HCT116 (cell line): ENCODE measurements at places on chromosomes 12 and 14. TPM values are rescaled to one million over a fixed set of nuclear protein-coding genes. Genes with fewer than 3 reads are reported as not detected.

RHEBL1 gene
- 2.8 TPM for total RNA-seq

KTN1 gene
- 105 TPM for total RNA-seq

TAS2R20 gene
- total RNA-seq = 0.76 TPM

ZNF140 gene
- not detected for total RNA-seq

GLIPR1L2 gene
- 0.44 TPM for total RNA-seq

HCAR1 gene
- total RNA-seq = not detected

ORAI1 gene
- total RNA-seq = 20.2 TPM

ZDHHC22 gene
- total RNA-seq = 0.10 TPM

OR6C76 gene
- not detected for total RNA-seq

GRCh38 chr14:94489336-94489735 is 13.3 kb upstream of the SERPINA9 start:
- no peak for DNase-seq

GRCh38 chr12:1839956-1840951 is 19.9 kb downstream of the LRTM2 start:
- DNase-seq = no peak

DNA sequence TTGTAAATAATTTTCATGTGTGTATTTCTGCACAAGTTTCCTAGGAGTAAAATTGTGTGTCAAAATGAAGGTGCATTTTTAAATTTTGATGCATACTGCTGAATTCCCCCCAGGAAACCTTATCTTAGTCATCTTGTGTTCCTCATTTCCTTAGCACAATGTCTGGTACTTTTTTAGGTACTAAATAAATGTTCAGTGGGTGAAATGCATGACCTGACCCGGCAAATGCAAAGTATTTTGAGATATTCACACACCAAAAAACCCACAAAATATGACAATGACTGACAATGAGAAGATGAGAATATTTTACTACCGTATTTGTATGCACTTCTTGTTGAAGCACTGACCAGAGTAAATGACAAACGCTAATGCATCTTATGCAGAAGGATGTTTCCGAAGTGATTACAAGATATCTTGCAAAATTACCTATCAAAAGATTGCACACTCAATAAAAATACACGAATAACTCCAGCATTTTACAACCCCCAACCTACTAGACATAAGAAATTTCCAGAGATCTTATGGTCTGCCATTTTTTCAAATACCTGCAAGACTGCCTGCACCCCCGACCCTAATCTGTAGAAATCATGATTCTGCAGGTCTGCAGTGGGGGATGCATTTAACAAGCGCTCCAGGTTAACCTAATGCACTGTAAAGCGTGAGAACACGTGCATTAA is 895 bp upstream of the PRKAB1 start:
- DNase-seq = no peak

DNA sequence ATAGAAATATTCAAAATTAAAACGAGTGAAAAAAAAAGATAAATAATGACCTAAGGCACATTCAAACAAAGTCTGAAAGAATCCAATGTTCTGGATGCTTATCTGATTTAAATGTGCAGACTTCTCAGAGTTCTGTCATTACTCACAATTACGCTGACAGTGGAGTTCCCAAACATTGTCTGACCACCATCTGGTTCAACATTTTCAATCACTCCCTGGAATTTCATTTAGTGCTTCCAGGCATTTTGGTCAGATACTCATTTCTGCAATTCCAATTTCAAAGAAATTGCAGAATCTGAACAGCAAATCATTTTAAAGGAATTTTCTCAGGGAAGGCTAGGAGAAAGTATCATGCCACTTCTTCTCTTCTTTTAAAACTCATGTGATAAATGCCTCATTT is 398.2 kb upstream of the PDE3A start:
- no peak for DNase-seq

DNA sequence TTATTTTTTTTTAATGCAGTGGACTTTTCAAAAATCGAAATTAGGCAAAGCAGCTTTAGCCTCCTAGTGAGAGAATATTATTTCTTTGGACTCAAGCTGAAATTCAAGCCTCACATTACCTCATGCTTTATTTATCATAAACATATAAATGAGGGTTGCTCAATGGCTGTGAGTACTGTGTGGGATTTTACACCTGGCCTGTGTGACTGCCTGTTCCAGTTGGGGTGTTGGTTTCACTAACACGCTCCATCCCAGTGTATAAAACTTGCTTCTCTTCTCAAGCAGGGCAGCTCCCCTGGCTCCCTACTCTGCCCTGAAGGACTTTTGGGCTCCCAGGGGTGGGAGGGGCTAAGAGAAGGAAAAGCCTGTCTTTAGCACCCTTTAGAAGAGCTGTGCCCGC is 15.0 kb downstream of the ANKLE2 start:
- no peak for DNase-seq

- no peak for DNase-seq
These were observed 148.8 kb upstream of the ATF7IP start for GRCh38 chr12:14216405-14217294.

GRCh38 chr14:53569446-53569845 is 387.2 kb downstream of the BMP4 start:
- no peak for DNase-seq

DNA sequence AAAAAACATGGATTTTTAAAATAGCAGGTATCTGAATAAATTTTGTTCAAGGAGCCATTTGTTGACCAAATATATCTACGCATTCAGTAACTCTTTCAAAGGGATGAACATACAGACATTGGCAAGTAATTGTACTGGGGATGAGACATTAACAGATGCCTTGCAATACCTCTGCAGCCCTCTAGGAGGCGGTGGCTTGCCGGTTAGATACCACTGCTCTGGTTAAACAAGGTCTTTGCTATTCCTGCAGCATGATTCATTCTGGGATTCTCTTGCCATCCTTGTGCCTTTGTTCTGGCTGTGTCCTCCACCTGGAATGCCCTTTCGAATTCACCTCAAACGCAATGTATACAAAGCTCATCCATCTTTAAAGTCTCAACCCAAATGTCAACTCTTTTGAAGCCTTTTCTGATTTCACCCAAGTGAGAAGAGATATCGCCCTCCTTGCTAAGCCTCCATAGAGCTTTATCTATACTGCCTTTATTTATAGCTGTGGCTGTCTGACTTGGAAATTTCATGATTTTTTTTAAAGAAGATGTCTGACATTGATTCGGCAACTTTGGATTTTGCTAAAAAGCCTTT is 131.0 kb upstream of the SRRM4 start:
- peak; percentile 13 for DNase-seq

GRCh38 chr12:48279101-48279500 is 71.6 kb downstream of the ZNF641 start:
- no peak for DNase-seq

- no peak for DNase-seq
These were observed 1400.0 kb upstream of the FLRT2 start for GRCh38 chr14:84129941-84130340.

GRCh38 chr12:108827941-108828340 is 29.4 kb downstream of the SSH1 start:
- no peak for DNase-seq

DNA sequence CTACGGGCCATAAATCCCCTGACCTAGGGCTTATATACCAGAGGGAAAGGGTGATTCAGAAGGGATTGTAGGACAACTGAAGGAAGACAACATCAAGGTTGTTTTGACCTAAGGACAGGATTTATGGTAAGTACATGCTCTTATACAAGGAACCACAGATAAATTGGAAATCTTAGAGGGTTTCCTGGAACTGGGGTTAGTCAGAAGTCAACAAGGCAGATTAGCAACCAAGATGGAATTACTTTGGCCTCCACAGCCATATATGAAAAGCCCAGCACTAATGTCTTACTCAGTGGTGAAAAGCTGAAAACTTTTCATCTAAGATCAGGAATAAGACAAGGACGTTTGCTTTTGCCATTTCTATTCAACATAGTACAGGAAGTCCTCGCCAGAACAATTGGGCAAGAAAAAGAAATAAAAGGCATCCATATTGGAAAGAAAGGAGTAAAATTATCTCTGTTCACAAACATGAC is 5.4 kb downstream of the TMBIM4 start:
- no peak for DNase-seq

DNA sequence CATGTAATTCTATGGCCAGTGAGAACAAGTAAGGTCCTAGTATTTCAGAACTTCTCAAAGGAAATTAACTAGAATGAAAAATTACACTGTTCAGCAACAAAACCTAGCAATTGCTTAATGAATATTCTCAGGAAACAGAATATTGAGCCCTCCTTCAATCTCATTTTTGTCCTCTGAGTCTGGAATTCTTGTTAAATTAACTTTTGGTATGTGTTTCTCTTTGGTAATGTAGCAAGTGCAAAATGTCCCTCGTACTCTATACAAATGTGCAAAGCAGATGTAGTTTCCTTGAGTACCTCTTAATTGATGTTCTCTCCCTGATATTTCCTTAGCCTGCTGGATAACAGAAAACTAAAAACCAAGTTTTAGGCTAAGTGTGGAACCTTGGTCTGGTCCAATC is 190.8 kb upstream of the CNOT2 start:
- DNase-seq = no peak

- no peak for DNase-seq
These were observed 425.7 kb upstream of the PRICKLE1 start for GRCh38 chr12:43015090-43015737.

DNA sequence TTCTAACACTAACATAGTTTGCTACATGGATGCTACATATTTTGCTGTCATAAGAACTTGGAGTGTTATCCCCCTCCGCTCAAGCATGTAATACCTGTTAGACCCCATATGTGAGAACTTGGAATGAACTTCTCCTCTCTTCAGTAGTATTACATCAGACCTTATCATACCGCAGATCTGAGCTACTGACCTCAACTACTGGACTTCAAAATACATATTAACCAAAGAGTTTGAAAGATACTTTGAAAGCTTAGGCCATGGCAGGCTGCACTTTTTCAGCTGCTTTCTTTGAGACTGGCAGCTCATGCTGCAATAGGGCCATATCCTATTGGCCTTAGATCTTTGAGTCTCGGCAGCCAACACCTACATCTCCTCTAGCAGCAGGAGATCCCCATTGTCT is 74.8 kb downstream of the EEA1 start:
- no peak for DNase-seq
